Colonic mucosa (tissue), 4 donors: ENCODE measurements at places on chromosomes 3 and 15. TPM values are rescaled to one million over a fixed set of nuclear protein-coding genes. Genes with fewer than 3 reads are reported as not detected.

- no peak for DNase-seq
These were observed 20.2 kb upstream of the TM4SF18 start for GRCh38 chr3:149353581-149354184.

DNA sequence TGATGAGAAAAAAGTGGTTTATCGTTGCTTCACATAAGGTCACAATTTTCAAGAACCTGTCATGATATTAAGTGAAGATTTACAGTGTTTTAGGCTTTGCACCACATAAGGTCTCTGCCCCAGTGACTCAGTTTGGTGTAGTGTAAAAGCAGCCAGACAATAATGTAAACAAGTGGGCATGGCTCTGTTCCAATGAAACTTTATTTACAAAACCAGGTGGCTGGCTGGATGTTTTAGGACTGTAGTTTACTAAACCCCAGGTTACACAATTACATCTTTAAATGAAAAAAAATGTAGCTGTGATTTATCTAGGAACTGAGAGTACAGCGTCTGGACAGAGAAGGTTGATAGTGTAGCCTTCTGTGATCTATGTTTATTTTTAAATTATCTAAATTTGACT lies 9.7 kb upstream of the FBXL22 start:
- DNase-seq = no peak

DNA sequence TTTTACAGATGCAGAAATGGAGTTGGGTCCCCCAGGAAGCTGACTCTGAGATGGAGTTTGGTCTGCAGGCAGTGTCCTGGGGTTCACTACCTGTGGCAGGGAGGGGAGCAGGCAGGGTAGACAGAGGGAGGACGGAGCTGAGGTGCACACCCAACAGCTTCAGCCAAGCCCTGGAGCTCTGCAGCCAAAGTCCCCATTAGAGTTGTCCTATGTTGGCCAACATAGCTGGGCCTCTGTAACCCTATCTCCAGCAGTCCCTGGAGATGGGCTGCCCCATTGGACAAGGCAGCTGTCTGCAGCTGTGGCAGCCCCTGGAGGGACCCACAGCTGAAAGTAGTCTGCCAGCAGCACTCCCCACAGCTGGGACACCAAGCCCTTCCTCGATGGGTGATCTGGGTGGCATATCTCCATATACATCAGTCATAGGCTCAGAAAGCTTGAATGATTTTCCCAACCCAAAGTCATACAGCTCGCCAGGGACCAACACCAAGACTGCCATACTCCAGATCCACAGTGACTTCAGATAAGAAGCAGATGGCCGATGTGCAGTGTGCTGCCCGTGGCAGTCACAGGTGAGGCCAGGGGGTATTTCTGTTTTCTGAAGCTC lies 31.9 kb downstream of the STARD5 start:
- no peak for DNase-seq

DNA sequence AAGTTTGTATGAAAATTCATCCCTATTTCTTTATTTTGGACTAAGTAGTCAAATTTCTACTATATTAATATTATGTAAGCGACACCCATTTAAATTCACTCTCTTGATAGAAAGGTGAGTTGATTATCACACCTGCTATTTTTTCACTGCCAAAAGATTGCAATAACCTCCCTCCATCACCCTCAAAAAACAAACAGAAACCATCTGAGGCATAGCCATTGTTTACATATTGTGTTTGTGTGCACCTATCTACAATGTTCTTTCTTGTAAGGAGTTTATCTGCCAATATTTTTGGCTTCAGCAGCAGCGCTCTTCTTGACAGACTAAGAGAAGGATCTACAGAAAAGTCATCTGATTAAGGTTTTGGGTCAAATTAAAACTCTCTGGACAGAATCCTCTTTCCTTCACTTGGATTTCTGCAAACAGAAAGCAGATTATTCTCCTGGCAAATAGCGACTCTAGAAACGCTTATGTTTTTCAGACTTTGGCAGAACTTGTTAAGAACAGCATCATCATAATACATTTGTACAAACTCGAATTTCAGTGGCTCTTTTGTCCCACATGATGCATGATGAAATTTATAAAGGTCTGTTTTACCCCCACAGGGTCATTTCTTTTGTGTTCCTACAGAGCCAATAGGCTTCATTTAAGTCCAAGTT lies 48.6 kb downstream of the KCNMB2 start:
- DNase-seq = no peak

- no peak for DNase-seq
These were observed 517.6 kb upstream of the ALCAM start for GRCh38 chr3:104849070-104849469.

GRCh38 chr15:65833501-65834205 lies 35.6 kb upstream of the RAB11A start:
- peak; percentile 51 for DNase-seq

THUMPD3 gene
- total RNA-seq = 40.1 TPM
